Non-pigmented ciliary epithelial cell (primary cell): ENCODE measurements at places on chromosomes 13 and 19.

DNA sequence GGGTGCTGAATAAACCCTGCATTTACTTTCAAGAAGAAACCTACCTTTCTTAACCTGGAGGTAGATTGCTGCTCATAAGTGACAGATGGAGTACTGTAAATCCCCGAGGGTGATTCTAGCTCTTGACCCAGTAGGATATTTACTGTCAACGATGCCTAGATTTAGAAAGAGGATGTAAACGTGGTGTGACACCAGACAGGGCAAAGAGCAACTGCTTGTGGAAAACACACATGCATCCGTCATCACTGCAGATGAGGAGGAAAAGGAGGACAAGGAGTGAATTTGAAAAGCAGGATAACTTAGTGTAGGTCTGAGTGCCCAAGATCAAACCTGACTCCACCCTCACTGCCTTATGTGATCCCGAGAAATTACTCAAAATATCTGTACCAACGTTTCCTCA lies 9.8 kb upstream of the CLN5 start:
- DNase-seq = no peak

- no peak for DNase-seq
Observed at GRCh38 chr19:33505823-33506222, 15.8 kb downstream of the PEPD start.

DNA sequence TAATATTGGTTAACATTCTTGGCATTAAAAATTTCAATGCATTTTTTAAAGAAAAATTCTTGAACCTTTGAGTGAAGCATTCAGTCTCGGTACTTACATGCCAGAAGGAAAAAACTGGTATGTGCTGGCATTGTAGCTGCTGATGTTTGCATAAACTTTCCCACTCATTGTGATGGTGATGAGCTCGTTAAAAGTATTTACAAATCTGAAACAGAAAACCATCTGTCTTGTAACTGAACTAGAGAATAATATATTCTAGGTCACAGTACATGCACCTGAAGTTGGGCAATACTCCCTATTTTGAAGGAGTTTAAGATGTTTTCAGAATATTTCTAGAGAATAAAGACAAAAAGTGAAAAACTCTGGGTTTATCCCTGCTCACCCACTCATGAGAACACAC lies 64.1 kb downstream of the SLC15A1 start:
- DNase-seq = no peak

DNA sequence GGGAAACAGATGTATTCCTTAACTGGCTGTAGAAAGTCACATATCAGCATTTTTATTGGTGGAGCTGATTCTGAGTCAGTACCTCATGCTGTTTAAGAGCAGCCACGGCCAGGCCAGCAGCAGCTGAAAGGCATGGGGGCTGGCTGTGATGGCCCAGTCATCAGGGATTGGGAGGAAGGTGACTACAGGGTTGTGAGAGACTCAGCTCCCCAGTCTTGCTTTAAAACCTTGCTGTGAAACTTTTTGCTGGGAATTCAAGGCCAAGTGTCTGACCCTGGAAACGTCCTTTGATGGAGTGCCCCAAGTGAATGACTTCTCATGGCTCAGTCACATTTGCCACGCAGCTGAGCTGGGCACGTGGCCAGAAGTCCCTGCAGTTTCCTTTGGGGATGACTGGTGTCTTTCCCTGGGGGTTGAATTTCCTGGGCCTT lies 39.1 kb upstream of the RNF113B start:
- peak; percentile 69 for DNase-seq

GRCh38 chr19:4609878-4610511 lies 29.3 kb upstream of the TNFAIP8L1 start:
- DNase-seq = no peak
